ENCODE measurements at places on chromosomes 2 and 18.
A peak's percentile ranks its signal among the peaks of the same experiment; 100 is the strongest.

DNA sequence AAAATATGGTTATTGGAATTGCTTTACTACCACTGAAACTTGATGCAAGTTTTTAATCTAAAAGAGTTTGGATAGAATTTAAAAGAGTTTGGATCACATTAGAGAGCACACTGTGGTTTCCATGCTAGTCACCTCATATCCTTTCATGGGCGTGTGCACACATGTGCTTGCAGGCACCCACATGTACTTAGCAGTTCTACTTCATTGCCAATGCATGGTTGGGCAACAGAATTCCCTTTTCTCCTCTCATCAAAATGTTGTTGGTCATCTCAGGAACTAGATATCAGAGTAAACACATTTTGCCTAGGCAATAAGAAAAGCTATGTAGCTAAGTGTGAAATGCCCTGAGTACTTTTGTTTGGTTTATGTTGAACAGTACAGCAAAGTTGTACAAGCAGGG is 254.1 kb upstream of the RASGRP3 start:
- no peak for DNase-seq

- no peak for DNase-seq
These were observed 8.8 kb downstream of the TMEM37 start for GRCh38 chr2:119440501-119440870.

GRCh38 chr2:238108423-238109183 is 8.5 kb downstream of the ESPNL start:
- no peak for DNase-seq

- DNase-seq, result no peak
These were observed 59.2 kb downstream of the SMAD2 start for GRCh38 chr18:47871288-47871687.

GRCh38 chr2:127859712-127860085 is 1.7 kb upstream of the POLR2D start:
- peak; percentile 24 for DNase-seq

DNA sequence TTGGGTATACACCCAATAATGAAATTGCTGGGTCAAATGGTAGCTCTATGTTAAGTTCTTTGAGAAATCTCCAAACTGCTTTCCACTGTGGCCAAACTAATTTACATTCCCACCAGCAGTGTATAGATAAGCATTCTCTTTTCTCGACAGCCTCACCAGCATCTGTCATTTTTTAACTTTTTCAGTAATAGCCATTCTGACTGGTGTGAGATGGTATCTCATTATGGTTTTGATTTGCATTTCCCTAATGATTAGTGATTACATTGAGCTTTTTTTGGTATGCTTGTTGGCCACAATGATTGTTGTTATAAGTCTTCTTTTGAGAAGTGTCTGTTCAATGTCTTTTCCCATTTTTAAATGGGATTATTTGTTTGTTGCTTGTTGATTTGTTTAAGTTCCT is 50.4 kb upstream of the EPAS1 start:
- DNase-seq, result no peak

DNA sequence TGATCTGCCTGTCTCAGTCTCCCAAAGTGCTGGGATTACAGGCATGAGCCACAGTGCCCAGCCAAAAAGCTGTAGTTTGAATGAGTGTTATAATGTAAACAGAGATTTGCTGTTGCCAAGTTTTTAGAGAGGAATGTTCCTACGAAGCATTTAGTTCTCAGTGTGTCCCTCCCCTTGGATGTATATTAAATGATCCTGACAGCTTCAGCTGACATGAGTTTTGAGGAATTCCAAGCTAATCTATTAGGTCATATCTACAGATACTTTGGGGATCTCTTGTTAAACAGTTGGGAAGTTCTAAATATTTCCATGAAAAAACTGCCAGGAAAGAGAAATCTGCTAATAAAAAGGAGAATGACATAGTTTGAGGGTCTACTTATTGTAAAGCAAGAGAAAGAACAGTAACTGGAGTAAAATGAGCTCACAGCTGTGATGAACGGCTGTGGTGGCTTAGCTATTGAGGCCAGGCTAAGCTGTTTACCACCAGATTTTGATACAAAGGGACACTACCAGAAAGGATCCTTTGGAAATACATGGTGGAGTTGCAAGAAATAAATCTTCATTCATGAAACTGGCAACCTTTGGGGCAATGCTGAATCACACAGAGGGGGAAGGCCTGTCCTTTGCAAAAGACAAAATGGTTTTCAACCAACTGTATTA is 2.6 kb upstream of the STON1 start:
- DNase-seq, result peak; percentile 35

Data from astrocyte of the hippocampus (primary cell).